Neural crest cell (in vitro differentiated cells): ENCODE measurements at places on chromosomes 4 and X.

DNA sequence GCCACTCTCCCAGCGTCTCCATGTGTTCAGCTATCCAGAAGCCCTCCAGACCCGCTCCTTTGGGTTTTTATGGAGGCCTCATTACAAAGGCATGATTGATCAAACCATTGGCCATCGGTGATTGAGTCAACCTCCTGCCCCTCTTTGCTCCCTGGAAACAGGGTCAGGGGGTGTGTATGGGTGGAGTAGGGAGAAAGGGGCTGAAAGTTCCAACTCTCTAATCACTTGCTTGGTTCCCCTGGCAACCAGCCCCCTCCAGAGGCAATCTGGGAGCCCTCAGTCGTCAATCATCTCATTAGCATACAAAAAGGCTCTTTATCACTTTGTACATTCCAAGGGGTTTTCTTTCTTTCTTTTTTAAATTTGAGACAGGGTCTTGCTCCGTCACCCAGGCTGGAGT is 2.3 kb downstream of the TRIM2 start:
- DNase-seq: no peak

GRCh38 chr4:102608190-102608589 is 107.0 kb downstream of the NFKB1 start:
- no peak for DNase-seq

GRCh38 chrX:130994671-130995070 is 63.5 kb upstream of the ARHGAP36 start:
- DNase-seq: peak; percentile 65

GRCh38 chr4:87009095-87009648 is 74.4 kb downstream of the AFF1 start:
- no peak for DNase-seq

DNA sequence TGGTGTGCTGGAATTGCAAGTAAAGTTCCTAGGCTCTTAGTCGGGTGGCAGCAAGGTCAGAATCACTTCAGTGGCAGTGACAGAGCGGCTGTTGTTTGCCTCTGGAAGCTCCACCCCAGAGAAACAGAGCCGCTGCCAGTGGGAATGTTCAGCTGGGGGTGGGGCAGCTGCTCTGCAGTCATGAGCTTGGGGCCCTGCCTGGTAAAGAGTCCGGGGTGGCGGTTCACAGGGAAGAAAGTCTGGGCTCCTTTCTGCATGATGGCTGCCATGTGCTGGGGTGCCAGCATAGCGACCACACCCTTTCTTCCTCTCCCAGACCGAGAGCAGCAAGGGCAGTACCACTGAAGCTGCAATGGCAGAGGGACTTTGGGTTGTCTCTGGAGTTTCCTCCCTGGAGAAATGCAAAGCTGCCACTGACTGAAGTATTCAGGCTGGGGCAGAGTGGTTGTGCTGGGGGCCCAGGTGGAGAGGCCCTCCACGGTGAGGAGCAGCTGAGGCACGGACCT is 108.8 kb upstream of the CENPE start:
- peak; percentile 57 for DNase-seq

GRCh38 chrX:128848374-128848773 is 674.9 kb downstream of the SMARCA1 start:
- DNase-seq: no peak

GRCh38 chrX:72115380-72115779 is 16.3 kb downstream of the RTL5 start:
- no peak for DNase-seq

GRCh38 chrX:153750127-153750774 is 13.8 kb upstream of the PLXNB3 start:
- no peak for DNase-seq

DNA sequence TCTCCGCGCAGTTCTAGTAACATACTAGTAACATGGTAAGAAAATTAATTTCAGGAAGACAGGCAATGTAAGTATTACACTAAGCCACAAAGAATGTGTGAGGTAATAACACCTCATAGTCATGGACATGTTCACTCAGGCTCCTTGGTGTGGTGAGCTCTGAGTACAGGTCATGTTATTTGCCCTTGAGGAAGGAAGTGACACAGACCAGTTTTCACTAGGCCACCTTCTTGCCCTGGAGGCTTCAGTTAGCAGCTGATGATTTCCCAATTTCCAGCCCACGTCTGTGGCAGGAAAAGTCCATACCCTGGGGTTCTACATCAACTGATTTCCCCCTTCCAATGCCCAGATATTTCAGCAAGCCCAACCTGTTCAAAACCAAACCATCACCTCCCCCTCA is 6.7 kb downstream of the APOO start:
- no peak for DNase-seq

DNA sequence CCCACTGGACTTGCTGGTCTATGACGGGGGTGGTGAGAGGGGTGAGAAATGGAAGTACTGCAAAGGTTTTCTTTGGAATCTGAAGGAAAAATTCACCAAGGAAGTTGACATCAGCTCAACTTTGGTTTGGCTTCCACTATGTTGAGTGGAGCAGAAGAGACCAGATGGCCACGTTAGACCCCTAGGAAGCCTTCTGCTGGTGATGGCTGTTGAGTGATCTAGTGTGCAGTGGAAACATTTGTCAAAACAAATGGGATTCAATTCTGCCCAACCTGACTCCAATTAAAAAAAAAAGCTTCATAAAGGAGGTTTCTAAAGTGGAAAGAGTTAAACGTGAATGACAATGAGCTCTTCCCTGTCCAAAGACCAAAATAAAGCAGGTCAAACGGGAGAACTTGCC is 25.7 kb downstream of the SEL1L3 start:
- DNase-seq: no peak

- no peak for DNase-seq
Measured at GRCh38 chr4:6999172-7000086, 43.7 kb upstream of the TADA2B start.

DNA sequence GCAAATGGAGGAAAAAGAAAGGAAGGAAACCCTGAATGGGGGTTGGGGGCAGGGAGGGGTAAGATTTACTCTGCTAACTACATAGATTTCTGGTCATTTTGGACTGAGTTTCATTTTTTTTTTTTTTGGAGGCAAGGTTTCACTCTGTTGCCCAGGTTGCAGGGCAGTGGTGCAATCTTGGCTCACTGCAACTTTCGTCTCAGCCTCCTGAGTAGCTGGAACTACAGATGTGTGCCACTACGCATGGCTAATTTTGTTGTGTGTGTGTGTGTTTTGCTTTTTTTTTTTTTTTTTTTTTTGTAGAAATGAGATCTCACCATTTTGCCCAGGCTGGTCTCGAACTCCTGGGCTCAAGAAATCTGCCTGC is 223.5 kb downstream of the APBB2 start:
- no peak for DNase-seq

DNA sequence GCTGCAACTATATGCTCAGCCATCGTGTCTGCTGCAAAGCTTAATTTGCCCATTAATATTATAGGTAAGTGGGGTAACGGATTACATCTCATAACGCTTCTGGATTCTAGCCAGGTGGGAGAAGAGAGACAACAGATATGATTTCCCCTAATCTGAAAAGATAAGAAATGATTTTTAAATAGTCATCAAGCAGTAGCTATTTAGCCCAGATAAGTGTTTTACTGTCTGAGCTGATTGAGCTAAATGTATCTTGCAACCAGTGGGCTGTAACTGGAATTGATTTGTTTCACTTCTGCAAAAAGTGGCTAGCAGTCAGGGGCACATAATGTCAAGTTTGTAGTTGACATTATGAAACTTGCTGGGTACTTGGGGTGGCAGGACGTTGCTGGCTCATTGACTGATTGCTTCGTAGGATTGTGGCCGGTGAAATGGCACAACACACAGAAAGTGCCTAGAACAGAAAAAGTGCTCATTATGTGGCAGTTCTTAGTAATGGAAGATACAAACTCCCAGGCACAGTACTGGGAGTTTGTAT is 18.5 kb downstream of the LAP3 start:
- no peak for DNase-seq

GRCh38 chr4:182593864-182594263 is 323.3 kb downstream of the DCTD start:
- no peak for DNase-seq

DNA sequence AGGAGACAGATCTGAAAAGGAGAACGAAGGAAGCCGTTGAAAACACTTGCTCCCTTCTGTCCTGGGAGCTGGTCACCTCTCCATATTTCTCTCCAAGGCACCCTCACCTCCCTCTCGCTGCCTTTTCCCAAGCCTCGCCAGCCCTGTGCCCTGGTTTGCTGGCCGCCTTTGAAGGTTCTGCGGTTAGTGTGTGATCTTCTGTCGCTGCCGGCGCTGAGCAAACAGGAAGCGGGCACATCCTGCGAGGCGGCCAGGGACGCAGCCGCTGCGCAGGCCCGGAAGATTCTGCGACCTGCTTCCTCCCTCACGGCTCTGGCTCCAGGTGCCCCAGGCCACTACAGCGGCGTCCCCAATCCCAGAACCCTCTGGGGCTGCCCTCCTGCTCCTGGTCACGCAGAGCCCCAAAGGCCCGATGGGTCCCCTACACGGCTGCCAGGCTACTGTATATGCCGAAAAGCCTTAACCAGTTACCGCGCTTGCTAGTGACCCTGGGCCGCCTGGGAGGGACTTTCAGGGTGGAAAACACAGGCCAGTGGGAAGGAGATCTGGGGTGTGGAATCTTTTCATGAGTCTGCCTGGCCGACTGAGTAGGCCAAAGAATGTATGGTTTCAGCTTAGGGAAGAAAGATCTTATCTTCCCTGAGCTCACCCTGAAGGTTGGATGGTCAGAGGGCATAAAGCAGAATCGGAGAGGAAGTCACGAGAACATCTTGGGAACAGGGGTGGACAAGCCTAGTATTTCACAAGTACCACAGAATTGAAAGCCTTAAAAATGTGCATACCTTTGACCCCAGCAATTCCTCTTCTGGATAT is 2.3 kb upstream of the SASH3 start:
- no peak for DNase-seq

DNA sequence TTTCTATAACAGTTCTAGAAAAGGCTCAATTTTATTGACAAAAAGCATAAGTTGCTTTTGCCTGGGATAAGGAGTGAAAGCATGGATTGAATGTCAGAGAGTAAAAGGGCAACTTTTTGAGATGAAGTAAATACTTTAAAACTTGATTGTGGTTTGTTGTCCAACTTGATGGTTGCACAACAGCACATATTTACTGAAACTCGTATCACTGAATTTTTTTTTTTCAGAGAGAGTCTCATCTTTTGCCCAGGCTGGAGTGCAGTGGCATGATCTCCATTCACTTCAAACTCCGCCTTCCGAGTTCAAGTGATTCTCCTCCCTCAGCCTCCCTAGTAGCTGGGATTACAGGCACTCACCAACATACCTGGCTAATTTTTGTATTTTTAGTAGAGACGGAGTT is 856.8 kb downstream of the SH3BGRL start:
- DNase-seq: no peak

DNA sequence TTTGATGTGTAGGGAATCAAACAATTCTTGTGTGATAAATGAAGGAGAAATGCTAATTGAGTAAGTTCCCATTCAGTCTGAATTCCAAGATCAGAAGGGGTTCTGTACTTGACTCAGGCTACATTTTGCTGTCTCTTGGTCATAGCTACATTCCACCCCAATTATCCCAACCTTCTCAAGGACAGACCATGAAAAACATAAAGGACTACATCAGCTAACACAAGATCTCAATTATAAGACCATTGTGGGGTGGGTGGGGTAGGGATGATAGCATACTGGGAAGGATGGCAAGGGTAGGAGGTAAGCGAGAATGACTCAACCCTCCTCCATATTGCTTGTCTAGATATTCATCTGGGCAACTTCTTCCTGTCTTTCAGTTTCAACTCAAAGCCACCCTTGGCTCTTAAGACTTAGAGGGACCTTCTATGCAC is 87.4 kb upstream of the ETNPPL start:
- no peak for DNase-seq

DNA sequence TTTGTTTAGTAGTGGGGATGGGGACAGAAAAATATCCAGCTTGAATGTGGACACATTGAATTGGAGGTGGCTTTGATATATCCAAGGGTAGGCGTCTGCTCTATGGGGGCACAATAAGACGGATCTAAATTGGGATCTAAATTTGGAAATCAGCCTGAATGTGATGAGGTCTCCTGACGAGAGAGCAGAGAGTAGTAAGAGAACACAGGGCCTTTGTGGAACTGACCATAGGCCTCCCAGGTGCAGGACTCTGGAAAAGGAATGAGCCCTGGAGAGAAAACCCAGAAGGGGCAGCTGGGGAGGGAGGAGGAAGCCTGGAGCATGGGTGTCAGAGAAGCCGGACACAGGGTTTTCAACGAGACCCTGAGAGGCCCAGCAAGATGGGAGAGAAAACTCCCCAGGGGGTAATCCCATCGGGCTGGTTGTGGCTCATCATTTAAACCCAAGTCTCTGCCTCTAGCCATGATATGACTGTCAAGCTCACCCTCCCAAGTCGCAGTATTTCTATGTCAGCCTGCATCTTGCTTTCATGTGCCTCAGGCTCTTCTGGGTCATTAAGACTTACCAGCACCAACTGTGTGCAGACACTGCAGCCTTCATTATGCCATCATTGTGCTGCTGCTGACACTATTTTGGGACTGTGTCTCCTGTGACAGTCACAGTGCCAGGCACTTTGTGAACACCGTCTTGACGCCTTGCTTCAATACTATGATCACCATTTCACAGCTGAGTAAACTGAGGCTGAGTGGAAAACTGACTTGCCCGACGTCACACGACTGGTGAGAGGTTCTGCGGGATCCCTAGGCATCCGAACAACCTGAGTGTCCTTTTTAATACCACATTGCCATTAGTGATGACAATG is 57.1 kb downstream of the ANAPC4 start:
- DNase-seq: no peak

DNA sequence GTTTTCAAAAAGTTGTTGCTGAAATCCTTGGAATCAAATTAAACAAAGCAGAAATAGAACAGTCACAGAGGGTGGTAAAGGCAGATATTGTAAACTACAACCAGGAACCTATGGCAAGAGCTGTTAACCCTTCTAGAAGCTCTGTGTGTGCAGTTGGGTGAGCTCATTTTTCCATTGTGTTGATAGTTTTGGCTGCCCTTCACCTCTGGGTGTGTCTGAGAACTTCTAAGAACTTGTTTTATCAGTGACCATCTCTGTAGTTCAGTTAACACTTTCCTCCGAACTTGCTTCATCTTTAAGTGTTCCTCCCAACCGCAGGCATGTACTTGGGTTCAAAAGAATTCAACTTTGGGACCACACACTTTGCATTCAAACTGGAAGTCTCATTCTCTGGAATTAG is 32.7 kb downstream of the RBMX start:
- DNase-seq: no peak
